NCI-H526 (cell line): ENCODE measurements at places on chromosomes 6 and 20.

- DNase-seq = no peak
These were observed 2.5 kb downstream of the CLVS2 start for GRCh38 chr6:122998403-122998975.

- no peak for DNase-seq
These were observed 74.7 kb downstream of the MRPL14 start for GRCh38 chr6:44052419-44053023.

- DNase-seq = peak; percentile 28
These were observed 81.8 kb downstream of the ISM1 start for GRCh38 chr20:13302647-13303450.

GRCh38 chr6:109762769-109763441 is 71.8 kb downstream of the FIG4 start:
- DNase-seq = no peak

DNA sequence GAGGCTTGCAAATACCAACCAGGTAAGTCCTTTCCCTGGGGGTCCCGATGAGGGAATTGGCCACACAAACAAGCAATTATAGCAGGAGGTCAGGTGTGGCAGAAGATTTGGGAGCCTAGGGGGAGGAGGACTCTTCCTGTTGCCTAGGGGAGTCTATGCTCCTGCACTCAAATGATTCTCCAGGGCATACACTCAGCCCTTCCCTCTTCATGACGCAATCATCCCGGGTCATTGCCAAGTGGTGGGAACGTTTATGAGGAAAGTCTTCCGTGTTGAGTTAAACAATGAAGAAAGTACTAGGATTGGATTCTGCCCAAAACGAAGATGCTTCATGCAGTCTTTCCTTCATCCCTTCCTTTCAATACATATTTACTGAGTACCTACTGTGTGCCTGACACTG is 186.5 kb upstream of the TSHZ2 start:
- no peak for DNase-seq

DNA sequence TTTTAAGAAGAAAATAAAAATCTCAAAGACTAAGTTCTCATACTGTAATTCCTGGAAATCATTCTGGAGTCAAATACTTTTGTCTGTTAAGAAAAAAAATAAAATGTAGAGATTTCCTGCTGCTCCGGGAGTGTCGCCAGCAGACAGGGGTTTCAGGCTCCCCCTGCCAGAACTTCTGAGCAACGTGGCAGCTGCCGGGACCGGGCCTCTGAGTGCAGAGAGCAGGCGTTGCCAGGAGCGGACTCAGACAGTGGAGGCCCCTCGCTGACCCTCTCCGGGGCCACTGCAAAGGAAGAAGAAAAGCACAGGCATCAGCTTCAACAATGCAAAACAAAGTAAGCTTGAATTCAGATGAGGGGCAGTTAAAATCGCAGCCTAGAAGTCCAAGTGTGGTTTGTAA is 95.5 kb downstream of the THBS2 start:
- DNase-seq = no peak

DNA sequence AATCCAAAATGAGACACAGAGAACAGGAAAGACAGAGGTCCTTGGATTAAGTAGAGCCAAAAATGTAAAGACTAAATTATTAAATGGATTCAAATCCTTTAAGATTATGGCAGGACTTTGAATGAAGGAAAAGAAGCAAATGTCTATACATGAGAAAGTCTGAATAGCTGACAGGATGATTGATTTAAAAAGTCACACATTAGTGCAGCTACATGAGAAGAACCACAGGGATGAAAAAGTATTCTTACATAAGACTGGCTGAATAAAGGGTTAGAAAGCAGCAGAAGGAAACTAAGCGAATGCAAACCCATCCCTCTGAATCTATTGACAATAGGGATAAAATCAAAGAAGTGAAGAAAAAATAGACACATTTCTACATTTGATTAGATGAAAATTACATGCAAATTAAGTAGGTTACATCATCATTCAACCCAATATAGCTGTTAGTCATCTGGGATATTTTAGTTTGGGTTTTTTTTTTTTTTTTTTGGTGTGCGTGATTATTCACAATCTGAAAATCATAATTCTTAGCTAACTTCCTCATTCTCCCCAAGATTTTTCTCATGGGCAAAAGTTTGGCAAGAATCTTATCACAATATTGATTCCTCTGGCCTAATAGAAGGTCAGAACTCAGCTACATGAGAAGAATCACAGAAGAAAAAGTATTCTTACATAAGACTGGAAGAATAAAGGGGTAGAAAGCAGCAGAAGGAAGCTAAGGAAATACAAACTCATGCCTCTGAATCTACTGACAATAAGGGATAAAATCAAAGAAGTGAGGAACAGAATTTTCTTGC is 845.4 kb downstream of the HACE1 start:
- no peak for DNase-seq

GRCh38 chr6:37396571-37397180 is 36.3 kb upstream of the CMTR1 start:
- DNase-seq = no peak

DNA sequence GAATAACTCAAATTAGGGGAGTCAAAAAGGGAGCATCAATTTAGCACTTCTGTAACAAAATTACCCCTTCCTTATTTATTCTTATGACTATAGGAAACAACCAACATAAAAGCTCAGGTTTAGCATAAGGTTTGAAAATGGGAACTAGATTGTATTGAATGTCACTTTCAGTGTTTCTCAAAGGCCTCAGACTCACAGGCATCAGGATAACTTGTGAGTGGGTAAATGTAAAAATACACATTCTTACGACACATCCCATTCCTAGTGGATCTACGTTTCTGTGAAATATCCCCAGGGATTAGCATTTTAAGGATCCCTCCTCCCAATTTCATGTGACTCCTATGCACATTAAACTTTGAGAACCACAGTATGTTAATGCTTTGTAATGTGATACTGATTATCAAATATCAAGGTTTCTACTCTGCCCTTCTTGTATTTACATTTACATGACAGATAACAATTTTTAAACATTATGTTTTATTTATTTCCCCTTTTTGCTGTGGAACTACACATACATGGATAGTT is 114.8 kb downstream of the HS3ST5 start:
- DNase-seq = no peak

DNA sequence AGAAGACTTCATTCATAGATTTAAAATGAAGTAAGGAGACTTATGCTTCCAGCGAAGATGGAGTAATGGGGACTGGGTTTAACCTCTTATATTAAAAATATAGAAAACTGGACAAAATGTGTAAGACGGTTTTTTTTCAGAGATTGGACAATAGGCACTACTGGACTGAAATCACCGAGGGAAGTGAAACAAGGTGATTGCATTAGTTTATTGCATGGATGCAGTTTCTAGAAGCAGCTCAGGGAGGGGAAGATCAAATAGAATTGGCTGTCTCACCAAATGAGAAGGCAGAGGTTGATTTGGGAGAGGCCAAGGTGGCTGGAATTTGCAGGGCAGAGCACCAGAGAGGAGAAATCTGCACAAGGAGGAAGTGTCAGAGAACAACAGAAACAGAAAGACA is 162.6 kb downstream of the DNAH8 start:
- no peak for DNase-seq

DNA sequence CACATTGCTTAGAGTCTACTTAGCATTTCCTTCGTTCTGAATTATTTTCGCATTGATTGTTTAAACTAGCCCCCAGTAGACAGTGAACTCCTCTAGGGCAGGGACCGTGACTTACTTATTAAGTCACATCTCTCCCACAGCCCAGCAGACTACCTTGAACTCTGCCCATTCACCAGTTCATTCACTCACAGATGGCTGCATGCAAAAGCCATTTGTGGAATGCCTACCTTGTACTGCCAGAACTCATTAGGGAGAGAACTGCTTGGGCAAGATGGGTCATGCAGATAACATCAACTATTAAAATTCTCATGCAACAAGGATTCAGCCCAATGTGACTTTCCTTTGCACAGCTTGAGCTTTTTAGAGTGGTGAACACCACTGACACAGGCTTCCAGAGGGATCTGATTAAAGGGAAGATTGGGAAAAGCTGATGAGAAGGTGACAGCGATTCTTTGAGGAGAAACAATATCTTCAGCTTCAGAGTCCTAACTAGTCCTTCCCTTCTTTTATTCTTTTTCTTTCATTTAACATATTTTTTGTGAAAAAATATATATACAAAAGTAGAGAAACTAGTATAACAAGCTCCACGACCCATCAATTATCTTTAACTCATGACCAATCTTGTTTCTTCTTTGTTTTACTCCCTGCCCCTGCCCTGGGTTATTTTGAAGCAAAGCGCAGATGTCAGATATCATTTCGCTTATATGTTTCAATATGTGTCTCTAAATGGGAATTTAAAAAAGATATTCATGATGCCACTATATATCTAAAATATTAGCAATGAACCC is 273.9 kb downstream of the CDC5L start:
- DNase-seq = peak; percentile 62

GRCh38 chr20:22833851-22834250 is 201.3 kb upstream of the SSTR4 start:
- no peak for DNase-seq

DNA sequence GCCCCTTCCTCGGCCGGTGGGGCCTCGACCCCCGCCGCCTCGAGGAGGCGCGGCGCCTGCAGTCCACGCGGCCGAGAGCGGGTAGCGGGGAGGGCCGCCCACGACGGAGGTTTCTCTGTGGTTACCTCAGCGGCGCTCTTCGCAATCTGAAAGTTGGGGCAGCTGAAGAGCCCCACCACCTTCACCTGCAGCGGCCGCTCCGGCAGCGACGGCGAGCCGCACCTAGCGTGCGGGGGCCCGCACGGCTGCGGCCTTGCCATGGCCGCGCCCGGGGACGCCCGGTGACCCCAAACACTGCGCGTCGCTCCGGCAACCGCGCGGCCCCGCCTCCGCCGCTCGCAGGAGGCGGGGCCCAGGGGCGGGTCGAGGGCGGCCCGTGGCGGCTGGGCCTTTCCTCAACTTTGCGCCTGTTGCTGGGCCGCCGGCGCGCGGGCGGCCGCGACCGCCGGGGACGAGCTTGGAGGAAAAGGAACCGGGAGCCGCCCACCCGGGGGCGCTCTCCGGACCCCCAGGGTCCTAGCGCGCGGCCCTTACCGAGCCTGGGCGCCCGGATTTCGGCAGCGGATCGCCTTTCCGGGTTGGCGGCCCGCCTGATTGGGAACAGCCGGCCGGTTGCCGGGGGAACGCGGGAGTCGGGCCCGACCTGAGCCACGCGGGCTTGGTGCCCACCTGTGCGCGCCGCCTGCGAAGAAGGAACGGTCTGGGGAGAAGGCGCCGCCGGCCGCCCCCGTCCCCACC is at the start of the genes PPIL6 and SMPD2:
Gene PPIL6, minus strand, starts transcription at position 298 of the 738 bp plus-strand sequence. Its CDS starts 38 bp downstream, at position 260.
Gene SMPD2, plus strand, starts transcription at position 394 of the 738 bp plus-strand sequence. CDS start 398 bp downstream, outside the sequence.
- DNase-seq = peak; percentile 88

DNA sequence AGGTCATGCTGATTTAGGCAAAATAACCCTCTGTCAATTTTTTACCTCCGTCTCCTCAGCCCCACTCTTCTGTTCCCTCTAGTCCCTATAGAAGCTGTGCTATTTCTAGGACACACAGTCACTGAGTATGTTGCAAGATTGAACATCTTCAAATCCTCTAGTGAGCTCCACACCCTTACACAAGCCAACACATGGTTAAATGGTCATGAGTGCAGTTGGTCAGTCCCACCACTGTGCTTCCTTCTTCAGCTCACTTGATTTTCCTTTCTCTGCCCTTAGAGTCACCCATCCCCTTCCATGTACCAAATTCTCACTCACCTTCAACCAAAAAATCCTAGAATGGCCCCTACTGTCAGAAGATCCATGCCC is 48.2 kb upstream of the F13A1 start:
- no peak for DNase-seq

GRCh38 chr6:89180971-89181370 is 35.1 kb downstream of the PM20D2 start:
- no peak for DNase-seq

- no peak for DNase-seq
These were observed 5.2 kb downstream of the TEAD3 start for GRCh38 chr6:35491558-35492257.

- DNase-seq = no peak
These were observed 19.5 kb downstream of the RIMS4 start for GRCh38 chr20:44790638-44791393.

GRCh38 chr6:21279619-21280018 is 313.9 kb upstream of the SOX4 start:
- no peak for DNase-seq

DNA sequence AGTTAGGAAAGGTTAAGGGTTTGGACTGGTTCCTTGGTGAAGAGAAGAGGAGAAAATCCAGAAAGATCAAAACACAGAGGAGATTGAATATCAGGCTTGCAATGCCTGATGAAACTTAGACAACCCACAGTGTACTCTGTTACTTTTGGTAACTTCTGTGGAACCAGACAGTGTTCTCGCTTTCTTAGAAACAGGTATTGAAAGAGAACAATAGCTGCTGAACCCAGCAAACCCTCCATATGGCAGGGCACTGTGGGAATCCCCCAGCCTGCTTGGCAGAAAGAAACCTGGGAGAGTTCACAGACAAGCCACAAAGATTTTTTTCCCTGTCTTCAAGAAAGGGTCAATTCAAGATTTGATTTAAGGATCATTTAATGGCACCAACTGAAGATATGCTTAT is 342.8 kb downstream of the FOXA2 start:
- no peak for DNase-seq

- DNase-seq = no peak
These were observed 37.0 kb downstream of the BAK1 start for GRCh38 chr6:33543116-33543515.

DNA sequence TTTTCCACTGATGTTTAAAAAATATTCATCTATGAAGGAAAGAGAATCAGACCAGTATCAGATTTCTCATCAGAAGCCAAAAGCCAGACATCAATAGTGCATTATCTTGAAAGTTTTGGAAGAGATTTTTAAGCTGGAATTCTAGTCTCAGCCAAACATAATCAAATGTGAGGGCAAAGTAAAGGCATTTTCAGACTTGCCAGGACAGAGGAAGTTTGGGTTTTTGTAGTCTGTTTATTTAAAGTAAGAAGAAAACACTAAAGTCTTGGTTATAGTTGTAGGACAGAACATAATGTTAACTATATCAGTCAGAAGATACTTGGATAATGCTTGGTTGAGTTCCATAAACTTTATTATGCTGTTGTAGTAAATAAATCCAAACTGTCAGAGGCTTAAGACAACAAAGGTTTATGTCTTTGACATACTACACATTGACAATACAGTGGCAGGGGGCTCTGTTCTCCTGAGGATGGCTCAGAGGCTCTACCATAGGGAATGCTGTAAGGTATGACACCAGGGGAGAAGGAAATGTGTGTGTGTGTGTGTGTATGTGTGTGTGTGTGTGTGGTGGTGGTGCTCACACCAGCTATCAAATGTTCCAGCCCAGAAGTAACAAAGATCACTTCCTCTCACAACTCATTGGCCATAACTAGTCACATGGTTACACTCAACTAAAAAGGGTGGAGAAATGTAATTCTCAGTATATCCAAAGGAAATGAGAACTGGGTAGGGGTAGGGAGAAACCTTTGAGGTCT is 26.7 kb upstream of the YWHAB start:
- DNase-seq = no peak

DNA sequence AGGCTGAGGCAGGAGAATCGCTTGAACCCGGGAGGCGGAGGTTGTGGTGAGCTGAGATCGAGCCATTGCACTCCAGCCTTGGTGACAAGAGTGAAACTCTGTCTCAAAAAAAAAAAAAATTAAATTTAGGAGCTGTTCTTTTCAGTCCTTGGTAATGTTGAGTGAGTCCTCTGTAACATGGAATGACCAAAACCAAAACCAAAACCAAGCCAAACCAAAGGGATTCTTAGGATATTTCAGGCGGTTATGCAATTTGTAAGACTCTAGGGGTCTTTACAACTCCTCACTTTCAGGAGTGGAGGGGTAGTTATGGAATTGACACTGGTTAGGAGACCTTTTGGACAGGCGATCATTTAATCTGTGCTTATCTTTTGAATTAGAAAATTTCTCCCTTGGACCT is 15.8 kb downstream of the TIAM2 start:
- DNase-seq = no peak

GRCh38 chr6:46015119-46015968 is at the start of gene CLIC5:
CLIC5 (minus strand) TSS chr6:46015860; CDS start chr6:46015542, 318 bp downstream.
- peak; percentile 73 for DNase-seq
